ENCODE measurements at places on chromosomes 1 and 21.

DNA sequence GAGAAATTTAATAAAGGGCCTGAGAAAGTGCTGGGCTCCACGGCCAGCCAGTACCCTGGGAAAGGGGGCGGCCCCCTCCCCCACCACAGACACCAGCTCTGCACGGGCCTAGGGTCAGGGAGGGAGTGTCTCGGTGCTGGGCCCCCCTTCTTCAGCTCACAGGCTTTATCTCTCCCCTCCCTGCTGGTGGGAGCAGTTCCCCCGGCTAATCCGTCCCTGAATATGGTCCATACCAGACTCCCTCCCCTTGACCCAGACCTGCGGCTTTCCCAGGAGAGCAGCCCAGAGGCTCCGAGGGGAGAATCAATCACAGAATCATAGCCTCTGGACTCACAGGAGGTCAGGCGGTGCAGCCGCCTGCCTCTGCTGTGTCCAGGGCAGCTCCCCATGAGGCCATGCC lies 26.0 kb upstream of the RSPO1 start:
- no peak for DNase-seq

DNA sequence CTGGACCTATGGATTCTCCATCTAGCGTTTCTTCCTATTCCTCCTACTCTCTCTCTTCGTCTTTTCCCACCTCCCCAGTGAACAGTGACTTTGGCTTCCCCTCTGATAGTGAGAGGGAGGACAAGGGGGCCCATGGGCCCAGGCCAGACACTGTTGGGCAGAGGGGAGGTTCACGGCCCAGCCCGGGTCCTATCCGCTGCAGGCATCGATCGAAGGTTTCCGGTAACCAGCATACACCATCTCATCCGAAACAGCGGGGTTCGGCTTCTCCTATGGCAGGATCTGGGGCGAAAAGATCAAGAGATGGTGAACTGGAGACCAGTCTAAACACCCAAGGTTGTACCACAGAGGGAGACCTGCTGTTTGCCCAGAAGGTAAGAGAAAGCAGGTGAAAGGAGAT lies 906 bp downstream of the CIART start:
- no peak for DNase-seq

- DNase-seq = no peak
Measured at GRCh38 chr1:59089036-59089798, 207.7 kb upstream of the FGGY start.

- no peak for DNase-seq
Measured at GRCh38 chr1:65985393-65986066, 192.8 kb downstream of the PDE4B start.

DNA sequence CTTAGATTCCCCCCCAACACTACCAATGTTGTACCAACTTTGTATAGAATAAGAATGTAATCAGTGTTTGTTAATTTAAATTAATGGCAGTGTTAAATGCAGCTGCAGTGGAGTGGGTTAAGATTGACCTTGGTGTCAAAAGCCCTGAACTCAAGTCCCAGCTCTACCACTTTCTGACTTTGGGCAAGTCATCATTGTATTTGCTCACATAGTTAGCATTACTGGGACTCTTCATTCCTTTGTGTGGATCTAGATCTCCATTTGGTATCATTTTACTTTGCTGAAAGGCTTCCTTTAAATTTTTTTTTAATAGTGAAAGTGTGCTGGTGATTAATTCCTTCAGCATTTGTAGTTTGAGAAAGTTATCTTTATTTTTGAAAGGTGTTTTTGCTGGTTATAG lies 22.2 kb upstream of the PHGDH start:
- no peak for DNase-seq

DNA sequence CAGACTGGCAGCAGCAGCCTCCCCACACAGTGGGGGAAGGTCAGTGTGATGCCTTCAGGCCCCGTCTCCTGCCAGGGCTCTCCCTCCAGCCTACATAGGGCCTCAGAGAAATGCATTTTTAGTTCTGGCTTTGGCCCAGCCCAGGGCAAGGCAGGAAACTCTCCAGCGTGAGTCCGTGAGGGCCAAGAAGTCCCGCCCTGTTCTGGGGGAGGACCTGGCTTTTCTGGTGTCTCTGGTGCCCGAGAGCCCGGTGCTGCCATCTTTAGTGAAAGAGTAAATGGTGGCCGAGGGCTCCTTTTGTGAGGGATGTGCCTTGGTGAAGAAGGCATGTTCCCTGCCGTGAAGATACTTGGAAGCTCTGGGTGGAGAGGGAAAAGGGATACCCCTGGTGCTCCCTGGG lies 14.8 kb upstream of the DIP2A start:
- DNase-seq = no peak

DNA sequence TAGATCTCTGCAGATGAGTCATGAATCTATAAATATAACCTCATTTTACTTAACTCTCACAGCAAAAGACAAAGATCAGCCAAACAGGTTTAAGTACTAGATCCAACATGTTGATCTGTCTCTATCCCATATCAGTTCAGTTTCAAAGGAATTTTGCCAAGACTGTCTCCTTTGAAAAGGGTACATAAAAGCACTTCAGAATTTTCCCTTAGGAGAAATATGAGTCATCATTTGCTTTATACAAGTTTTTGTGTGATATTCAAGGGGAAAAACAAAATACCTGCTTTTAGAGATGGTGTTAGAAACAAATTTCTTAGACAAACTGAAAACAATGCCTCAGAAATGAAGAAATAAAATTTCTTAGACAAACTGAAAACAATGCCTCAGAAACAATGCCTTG lies 73.5 kb upstream of the LRRC7 start:
- no peak for DNase-seq

GRCh38 chr1:244804841-244805240 lies 30.6 kb upstream of the COX20 start:
- DNase-seq = no peak

DNA sequence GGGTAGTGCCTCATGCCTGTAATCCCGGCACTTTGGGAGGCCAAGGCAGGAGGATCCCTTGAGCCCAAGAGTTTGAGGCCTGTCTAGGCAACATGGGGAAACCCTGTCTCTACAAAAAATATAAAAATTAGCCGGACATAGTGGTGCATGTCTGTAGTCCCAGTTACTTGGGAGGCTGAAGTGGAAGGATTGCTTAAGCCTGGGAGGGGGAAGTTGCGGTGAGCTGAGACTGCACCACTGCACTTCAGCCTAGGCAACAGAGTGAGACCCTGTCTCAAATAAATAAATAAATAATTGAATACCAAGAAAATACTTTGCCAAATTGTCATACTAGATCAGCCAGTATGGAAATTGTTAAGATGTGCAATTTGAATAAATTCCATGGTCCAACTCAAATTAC lies 5.9 kb upstream of the RBBP5 start:
- DNase-seq = no peak

DNA sequence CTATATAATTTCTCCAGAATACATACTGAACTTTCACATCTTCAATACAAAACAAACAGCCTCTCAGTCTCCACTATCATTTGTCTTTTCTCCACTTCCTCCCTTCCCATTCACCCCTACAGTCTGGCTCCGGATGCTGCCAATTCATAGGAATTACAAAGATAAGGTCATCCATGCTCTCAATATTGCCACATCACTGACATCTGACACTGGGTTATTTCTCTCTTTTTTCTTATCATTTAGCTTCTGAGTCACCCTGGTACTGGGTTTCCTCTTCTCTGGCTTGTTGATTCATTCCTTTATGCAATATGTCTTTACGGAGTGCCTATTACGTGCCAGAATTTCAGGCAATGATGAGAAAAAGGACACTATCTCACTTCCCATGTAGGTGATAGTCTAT lies 3.1 kb upstream of the SH3BP5L start:
- DNase-seq = no peak

GRCh38 chr1:44485934-44486460 lies 80.9 kb downstream of the RNF220 start:
- no peak for DNase-seq

GRCh38 chr21:18677632-18678031 lies 274.0 kb upstream of the TMPRSS15 start:
- DNase-seq = no peak

GRCh38 chr1:232278925-232279324 lies 351.0 kb downstream of the SIPA1L2 start:
- DNase-seq = no peak
